ENCODE measurements at places on chromosomes 1 and 21.

GRCh38 chr1:175145899-175146528 lies 46.6 kb downstream of the KIAA0040 start:
- DNase-seq: no peak

DNA sequence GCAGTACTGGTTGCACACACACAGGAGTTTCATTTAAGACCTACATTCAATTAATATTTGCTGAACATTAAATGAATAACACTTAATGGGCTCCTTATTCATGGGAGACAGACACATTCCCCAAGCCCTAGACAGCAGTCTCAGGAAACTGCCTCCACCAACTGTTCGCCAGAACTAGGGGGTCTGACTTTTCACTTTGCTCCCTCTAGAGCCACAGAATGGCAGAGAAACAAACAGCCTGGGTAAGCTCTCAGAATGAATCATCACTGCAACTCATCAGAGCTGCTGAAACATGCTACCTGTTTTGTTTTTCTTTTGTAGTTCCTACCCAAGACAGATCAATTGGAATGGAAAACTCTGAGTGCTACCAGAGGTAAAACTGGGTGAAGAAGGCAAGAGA lies 31.7 kb downstream of the ELK4 start:
- DNase-seq: no peak

DNA sequence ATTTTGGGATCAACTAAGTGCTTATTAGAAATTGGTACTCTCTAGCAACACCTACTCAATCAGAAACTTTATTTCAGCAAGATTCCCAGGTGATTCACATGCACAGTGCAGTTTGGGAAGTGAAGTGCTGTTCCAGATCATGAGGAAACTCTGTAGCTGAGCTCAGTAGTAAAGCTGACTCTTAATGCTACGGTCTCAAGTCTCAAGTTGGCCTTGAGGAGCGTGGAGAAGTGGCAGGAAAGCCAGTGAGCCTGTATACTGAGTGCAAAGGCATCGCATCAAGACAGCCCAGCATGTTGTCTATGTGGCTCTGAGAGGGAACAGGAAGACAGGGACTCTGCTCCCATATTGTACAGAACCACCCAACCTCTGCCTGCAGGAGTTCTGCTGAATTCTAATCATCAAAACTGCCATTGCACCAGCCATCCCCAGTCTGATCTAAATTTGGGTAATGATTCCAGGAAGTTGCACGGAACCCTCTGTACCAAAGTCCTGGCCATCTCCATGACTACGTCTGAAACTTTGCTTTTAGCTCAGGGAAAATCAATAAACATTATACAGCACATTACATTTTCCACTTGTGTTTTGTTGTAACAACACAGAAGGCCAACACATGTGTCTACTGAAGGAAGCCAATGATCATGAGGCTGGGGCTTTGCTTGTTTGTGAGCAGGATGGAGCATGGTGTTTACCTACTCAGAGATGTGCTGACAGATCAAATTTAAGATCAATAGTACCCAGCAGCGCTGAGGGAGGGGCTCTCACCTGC lies 105.1 kb upstream of the TLR5 start:
- no peak for DNase-seq

GRCh38 chr21:34313116-34313515 lies 50.7 kb upstream of the KCNE2 start:
- no peak for DNase-seq

DNA sequence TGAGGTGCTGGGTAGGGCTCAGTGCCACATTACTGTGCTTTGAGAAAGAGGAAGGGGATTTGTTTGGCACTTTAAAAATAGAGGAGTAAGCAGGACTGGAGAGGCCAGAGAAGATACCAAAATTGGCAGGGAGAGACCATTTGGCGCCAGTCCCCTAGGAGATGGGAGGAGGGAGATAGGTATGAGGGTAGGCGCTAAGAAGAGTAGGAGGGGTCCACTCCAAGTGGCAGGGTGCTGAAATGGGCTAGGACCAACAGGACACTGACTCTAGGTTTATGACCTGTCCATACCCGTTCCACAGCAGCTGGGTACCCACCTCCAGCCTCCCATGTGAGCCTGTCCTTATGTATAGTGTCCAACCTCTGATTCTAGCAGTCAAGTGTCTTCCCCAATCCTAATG lies 1.0 kb upstream of the CRTC2 start:
- no peak for DNase-seq

DNA sequence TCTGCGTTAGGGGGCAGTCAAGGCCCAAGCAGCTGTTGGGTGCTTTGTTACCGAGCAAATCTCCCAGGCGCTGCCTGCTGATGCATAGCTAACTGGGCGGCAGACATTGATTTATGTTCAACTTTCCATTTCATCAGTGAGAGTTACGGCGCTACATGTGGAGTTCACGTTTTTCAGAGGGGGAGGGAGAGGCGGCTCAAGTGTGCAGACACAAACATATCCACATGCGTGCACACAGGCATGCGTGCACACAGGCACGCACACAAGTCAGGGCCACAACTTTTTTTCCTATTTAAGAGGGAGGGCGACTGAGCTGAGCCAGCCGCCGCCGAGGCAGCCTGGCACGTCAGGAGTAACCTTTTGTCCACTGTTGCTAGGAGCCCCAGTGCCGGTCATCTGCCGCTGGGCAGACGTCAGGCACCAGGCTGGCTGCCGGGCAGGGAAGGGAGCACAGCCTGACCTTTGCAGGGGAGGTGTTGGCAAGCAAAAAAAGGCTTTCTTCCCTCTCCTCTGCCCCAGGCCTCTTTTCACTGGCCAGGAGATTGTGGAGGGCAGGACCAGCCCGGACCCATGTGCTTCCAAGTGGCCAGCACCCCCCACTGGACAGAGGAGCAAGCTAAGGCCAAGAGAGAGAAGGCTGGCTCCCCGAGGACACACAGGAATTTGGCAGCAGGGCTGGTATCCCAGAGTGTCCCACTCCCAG lies 73.3 kb downstream of the MRPL37 start:
- DNase-seq: no peak
